Foreskin keratinocyte (primary cell): ENCODE measurements at places on chromosomes 6 and 20. TPM values are rescaled to one million over a fixed set of nuclear protein-coding genes. Genes with fewer than 3 reads are reported as not detected.

DNA sequence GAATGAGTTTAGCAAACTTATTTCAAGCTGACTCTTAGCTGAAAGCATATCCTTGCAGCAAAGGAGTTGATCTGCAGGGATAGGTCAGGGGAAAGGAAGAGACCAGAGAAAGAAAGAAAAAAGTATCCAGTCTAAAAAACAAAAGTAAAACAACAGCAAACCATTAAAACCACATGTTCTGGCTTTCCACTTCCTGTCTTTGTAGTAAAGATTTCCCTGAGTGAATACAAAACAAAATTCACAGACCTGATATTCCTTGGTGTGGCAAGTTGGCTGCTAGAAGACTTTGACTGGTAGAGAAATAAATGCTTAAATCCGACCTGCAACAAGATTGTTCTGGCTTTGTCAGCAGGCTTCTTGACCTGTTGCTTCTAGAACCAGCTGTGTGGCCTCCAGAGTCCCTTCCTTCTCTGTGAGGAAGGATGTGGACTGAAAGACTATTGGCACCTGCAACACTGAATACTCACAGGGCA, 23.4 kb upstream of the MCM3 start:
- DNase-seq: no peak

- no peak for DNase-seq
Observed at GRCh38 chr20:44657875-44658274, 6.4 kb upstream of the ADA start.

- peak; percentile 99 for DNase-seq
Observed at GRCh38 chr6:87731818-87732661, 30.0 kb upstream of the AKIRIN2 start.

DNA sequence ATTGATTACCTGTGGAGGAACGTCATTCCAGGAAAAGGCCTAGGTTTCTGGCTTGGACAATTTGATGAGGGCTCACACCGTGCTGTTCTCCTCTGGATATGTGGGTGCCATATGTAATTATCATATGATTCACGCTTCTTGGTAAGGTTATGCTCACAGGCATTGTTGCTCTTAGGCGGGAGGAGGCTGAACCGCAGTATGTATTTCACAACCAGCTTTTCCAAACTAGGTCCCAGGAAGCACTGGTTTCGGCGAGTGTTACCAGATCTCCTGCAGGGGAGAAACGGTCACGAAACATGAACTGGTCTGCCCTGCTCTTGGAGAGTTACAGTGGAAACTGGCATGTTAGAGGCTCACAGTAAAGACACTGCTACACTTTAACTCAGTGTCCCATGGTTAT, 793 bp upstream of the FAM50B start:
- DNase-seq: no peak

- peak; percentile 96 for DNase-seq
Observed at GRCh38 chr6:52065621-52066020, 21.8 kb downstream of the PKHD1 start.

GRCh38 chr6:105507811-105508210, 104.9 kb upstream of the PREP start:
- no peak for DNase-seq

GRCh38 chr6:41965429-41966213, 24.0 kb upstream of the CCND3 start:
- DNase-seq: no peak

Gene SRSF12
- polyA plus RNA-seq: 0.30 and 0.33 TPM in 2 replicates

Gene SAPCD1
- 2.6 and 3.0 TPM in 2 replicates for polyA plus RNA-seq

Gene COL21A1
- polyA plus RNA-seq: 0.02 and 0.18 TPM in 2 replicates

Gene SCRT2
- not detected in 2 replicates for polyA plus RNA-seq
